AG08395 (cell line): ENCODE measurements at places on chromosomes 12 and 14.

DNA sequence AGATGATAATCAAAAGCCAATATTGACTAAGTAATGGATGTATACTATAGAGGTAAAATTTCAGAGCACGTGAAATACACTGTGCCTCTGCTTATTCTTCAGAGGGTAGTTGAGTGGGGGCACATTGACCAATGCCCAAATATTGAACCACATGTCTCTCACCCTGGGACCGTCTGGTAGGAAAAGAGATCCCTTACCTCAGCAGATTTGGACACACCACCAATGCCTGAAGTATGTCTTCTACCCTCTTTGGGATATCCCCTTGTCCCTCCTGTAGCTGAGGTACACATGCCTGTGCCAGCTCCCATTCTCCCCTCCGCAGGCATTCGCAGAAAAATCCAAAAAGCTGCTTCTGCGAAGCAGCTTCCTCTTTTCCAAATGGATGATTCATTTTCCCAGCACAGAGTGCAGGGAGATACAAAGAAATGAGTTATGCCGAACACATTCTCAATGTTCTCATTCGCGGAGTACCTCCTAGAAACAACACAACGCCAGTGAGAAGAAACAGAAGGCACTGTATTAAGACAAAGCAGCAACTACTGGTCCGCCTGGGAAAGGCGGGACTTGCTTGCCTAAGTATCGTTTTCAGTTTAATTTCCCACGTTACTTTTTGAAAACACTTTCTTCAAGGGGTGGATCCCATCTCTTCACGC, 691 bp downstream of the ZFYVE26 start:
- peak; percentile 30 for DNase-seq

DNA sequence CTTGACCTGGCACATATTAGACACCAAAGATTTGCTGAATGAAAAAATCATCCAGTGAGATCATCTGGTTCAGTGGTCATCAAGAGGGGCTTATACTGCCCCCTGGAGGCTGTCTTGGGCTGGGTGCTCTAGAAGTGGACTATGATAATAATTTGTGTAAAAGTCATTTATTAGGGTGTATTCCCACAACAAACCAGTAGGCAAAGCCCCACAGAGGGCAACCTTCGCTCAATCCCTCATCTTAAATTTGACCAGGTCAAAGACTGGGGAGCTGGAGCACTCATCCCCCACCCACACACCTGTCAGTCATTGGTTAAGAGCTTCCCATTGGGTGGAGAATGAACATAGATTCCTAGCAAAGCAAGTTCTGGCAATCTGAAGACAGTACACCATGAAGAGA, 20.0 kb upstream of the FICD start:
- DNase-seq = peak; percentile 41

DNA sequence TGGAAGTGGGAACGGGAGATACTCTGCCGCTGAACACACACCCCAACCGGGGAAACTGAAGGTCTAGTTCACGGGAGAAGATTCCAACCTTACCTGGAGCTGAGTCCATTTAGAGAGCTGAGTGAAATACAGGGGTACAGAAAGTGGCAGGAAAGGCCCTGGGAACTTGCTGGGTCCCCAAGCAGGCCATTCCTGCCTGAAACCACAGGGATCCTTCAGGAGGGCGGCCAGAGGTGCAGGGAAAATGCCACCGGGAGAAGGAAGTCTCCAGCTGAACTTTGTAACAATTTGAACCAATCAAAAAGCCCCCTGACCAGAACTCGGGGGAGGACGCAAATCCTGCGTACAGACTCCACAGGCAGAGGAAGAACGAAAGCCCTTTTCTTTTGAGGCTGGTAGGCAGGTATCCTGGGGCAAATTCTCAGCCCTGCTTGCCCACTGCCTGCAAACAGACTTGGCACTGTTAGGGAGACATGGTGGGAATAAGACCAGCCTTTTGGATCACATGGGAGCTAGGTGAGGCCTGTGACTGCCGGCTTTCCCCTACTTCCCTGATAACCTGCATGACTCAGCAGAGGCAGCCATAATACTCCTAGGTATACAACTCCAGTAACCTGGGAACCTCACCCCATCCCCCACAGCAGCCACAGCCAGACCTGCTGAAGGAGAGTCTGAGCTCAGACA, 170.9 kb downstream of the SEC23A start:
- no peak for DNase-seq

- DNase-seq = no peak
These were observed 42.7 kb upstream of the RASSF3 start for GRCh38 chr12:64567570-64567969.

DNA sequence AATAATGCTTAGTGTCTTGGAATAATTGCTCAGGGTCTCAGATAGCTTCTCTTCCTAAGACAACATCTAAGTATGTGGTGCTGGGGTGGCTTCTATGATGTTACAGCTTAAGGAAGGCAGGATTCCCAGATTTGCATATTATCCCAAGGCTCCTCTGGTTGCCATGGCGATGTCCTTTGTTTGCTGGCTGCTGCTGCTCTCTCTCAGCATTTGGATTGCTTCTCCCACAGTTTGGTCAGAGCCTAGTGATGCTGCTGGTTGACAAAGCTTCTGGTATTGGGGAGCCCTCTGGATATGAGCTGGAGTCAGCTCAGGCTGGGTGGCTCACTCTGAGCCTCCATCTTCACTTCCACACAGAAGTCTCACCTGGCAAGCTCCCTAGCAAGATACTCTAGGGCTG, 56.4 kb upstream of the FBXO33 start:
- DNase-seq = no peak
